CD14-positive monocyte (primary cell): ENCODE measurements at places on chromosomes 7 and 10.

- peak; percentile 13 for DNase-seq
Measured at GRCh38 chr10:62083412-62084267, 182.1 kb downstream of the ARID5B start.

- peak; percentile 41 for DNase-seq
Measured at GRCh38 chr7:4682621-4683042, 537 bp downstream of the FOXK1 start.

GRCh38 chr10:13860886-13861285 lies 274.1 kb downstream of the PRPF18 start:
- no peak for DNase-seq

GRCh38 chr10:118800920-118801319 lies 46.1 kb upstream of the CACUL1 start:
- peak; percentile 31 for DNase-seq

DNA sequence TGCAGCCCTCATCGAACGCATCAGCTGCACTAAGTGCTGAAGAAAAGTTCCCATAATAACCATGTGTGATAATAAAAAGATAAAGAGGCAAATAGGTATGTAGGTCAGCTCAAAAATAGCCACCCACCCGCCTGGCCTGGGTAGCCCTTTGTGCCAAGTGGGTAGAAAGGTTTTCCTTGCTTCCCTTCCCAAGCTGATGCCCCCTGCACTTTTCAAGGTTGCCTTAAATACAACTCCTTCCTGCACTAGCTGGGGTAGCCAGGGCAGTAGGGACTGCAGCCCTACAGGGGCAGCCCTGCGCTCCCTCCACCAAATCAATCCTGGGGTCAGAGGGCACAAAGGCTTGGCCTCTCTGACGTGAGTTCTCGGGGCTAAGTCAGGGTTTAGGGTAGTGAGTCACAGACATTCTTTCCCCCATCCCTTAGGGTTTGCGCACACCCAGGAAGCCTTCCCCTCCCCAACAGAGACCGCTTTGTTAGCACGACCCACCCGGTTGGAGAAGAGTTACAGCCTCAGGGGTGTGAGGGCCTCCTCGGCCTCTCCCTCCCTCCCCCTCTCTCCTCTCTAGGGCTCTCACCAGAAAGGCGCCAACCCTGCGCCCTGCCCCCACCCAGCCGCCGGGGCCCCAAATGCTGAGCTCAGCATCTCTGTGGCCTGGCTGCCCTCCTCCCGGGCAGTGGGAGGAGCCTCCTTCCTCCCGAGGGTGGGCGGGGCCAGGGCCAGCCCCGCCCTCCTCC lies 13.3 kb upstream of the DDIT4 start:
- peak; percentile 83 for DNase-seq

GRCh38 chr7:139043823-139044812 lies 8.3 kb upstream of the ZC3HAV1L start:
- no peak for DNase-seq

DNA sequence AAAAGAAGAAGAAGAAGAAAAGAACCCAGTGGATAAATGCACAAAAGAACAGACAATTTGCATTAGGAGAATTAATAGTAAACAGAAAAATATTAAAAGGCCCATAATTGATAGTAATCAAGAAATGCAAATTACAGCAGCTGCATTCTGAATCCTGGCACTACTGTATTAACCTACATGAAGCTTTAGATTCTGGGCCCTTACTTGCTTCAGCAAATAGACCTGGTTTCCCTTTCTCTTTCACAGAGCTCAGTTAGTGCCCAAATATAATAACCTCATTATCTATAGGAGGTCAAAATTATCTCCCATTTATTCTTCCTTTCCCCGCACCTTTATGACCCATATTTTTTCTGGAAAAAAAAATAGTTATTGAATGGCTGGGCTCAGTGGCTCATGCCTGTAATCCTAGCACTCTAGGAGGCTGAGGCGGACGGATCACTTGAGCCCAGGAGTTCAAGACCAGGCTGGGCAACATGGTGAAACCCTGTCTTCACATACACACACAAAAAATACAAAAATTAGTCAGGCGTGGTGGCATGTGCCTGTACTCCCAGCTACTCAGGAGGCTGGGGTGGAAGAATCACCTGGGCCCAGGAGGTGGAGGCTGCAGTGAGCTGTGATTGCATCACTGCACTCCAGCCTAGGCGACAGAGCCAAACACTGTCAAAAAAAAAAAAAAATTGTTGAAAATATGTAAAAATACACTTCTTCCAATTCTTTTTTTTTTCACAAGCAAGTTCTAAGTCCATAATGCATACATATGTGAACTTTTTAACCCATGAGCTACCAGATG lies 36.0 kb upstream of the PIK3AP1 start:
- no peak for DNase-seq

DNA sequence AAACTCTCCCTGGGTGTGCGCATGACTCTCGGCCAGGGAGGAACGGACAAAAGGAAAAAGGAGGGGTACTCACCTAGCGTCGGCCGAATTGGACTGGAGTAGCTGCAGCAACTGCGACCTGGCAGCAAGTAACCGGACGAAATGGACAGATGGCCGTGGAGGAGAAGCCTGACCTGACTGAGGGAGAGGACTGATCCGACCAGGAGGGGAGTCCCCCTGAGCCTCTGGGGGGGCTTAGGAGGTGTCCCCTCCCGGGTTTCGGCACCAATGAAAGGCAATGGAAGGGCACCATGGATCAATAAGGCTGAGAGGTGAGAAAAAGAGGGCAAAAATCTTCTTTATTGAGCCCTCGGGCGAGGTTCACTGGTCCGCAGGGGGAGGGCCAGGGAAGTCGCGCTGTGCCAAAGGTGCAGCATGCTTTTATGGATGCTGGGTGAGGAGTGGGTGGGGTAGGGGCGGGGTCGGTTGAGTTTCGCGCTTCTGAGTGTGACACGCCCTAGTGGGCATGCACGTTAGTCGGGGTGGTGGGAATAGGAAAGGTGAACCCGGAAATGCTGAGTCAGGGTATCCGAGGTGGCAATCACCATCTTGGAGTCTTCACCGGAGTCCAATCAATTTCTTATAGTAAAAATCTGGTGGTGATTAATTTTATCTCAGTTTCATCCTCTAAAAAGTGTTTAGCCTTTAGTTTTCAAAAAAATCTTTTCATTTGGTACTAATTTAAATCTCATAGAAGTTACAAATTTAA lies 638.5 kb upstream of the DPP6 start:
- DNase-seq = no peak

DNA sequence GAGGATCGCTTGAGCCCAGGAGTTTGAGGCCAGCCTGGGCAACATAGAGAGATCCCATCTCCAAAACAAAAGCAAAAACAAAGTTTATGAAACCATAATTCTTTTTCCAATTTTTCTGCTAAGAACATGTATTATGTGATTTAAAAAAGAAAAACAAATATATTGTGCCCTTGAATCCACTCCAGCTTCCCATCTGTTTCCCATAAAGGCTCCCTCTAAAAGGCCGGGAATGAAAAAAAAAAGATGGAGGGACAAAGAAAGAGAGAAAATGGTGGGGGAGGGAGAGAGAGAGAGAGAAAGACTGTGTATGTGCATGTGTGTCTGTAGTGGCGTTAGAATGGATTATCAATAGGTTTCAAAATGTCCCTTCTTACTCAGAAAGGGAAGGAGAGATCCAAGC lies 20.5 kb upstream of the GSDME start:
- DNase-seq = no peak

GRCh38 chr7:142263598-142264380 lies 5.9 kb upstream of the PRSS58 start:
- DNase-seq = no peak

DNA sequence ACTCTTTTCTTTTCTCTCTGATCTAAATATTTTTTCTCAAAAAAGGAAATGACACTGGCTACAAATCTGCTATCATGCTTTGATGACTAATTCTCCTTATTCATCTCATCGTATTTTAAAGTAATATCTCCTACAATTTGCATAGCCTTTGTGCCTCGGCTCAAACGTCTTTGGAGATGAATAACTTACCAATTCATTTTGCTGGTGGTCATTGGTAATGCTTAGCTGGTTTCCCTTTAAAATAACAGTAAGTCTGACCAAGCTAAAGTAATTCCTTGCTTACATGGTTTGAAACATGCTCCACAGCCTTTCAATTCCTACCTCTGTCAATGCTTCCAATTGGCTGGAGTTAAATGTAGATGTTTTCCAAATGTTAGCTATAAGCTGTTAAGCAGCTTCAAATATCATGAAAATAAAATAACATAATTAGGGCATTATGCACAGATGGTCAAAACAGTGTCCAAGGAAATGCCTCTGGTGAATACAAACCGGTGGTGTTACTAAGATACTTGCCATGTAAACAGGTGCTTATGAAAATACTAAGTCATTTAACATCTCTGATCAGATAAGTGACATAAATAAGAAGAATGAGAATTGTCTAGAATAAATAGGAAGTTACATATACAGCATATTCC lies 435.0 kb downstream of the POM121L12 start:
- DNase-seq = no peak

DNA sequence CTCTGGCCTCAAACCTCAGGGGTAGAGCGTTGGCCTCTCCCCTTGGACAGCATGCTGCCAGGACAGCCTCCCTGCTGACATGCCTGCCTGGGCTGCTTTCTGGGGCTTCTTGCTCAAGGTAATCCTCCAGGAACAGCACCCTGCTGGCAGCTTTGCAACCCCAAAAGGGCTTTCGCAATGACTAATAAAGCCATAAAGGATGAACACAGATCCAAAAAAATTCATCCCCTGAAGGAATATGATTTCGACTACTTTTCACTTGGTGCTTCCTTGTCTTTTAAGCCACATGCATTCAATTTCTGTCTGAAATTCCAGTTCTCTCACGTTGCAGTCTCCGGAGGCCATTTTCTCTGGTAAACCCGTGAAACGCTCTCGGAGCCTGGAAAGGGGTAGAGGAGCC lies 15.1 kb upstream of the SH3PXD2A start:
- DNase-seq = no peak

- no peak for DNase-seq
Measured at GRCh38 chr10:43943119-43943817, 294.6 kb upstream of the ZNF32 start.

DNA sequence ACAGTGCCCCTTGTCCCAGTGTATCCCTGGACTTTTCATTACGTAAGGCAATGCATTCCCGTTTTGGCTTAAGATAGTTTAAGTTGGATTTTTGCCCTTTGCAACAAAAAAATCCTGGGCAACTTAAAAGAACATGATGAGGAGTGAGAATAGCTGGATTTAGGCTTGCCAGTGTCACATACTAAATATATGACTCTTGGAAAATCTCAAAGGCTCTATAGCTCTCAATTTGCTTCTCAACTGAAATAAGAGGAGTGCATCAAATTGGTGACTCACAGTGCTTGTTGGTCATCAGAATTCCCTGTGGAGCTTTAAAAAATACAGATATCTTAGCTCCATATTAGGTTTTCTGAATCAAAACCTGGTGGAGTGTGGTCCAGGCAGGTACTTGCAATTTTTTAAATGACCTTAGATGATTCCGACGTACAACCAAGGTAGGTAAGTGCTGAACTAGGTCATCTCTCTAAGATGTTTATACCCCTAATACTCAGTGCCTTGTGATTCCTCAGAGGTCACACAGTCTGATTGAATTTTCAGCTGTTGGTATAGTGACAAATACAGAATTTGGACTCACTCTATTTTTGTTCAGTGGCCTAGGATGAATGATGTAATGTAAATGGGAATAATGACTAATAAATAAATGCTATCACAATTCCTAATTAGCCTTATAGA lies 33.9 kb upstream of the ORC5 start:
- DNase-seq = no peak

- no peak for DNase-seq
Measured at GRCh38 chr10:16756561-16757221, 60.5 kb downstream of the RSU1 start.

DNA sequence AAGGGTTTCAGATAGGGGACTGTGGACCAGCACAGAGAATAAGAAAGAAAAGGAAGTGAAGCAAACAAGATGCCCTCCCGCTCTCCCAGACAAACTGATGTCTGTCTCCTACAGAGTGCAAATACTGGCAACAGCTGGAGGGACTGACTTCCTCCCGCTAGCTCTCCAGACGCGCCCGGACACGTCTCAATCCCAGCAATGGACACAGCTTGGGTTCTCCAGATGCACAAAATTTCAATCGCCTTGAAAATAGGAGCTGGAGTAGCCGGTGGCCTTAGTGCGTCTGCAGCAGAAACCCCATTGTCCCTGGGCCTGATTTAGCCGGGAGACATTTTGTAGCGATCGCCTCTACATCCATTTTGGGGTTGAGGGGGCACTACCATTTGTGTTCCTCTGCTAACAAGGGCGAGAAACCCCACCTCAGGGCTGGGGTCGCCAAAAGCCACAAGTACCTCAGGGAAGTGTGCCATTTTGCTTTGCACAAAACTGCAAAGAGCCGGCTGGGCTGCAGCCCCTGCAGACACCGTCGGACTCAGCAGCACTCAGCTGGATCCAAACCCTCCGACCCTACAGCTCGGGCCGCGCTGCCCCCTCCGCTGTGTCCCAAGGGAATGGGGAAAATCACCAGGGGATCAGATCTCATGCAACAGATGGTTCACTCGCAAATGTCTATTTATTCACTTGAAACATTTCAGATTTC lies 5.9 kb downstream of the CPA2 start:
- no peak for DNase-seq

DNA sequence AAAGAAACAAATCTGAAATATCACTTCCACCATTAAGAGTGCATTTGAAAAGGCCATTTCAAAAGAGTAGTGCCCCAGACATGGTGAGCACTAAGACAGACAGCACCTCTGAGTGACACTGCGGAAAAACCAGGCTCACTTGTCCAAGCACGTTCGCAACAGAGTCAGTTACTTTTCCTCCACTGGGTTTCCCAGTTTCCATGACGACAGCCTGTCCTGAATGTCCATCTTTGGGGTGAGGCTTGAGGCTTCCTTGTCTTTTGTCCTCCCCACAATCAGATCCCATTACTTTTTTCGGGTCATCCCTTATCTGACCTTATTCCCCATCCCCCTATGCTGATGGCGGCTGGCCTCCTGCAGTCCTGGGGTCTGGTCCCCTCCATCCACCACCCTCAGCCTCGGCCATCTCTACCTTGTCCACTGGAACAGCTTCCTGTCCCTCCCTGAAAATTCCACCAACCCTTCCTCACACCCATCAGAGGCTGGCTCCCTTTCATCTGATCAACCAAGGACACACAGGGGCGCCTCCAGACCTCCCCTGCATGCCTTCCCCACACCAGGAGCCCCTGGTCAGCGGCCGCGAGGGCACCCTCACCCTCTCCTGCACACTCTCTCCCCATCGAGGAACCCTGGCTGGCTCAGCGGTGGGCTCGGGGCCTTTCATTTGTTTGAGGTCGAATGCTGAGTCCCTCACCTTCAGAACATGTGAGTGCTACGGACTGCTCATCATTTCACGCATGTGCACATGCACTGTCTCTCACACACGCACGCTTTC lies 363.6 kb downstream of the DNAJB6 start:
- DNase-seq = no peak

GRCh38 chr7:158357898-158358821 lies 229.5 kb downstream of the PTPRN2 start:
- DNase-seq = no peak

- no peak for DNase-seq
Measured at GRCh38 chr7:44277391-44277790, 48.0 kb downstream of the CAMK2B start.

GRCh38 chr10:55630491-55631056 lies 730.5 kb downstream of the ZWINT start:
- no peak for DNase-seq
